ENCODE measurements at places on chromosomes 1 and 21. TPM values are rescaled to one million over a fixed set of nuclear protein-coding genes. Genes with fewer than 3 reads are reported as not detected.

Gene PADI1
- not detected for total RNA-seq

Gene SLC16A4
- 7.6 TPM for total RNA-seq

DNA sequence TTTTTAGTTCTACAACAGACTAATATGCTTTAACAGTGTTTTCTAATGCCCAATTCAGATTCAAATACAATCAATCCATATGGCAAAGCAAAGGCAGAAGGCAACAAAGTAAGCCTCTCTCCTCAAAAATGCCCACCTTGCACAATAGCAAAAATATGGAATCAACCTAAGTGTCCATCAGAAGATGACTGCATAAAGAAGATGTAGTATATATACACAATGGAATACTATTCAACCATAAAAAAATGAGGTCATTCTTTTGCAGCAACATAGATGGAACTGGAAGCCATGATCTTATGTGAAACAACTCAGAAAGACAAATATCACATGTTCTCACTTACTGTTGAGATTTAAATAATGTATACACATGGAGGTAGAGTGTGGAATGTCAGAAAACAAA lies 80.7 kb downstream of the EIF4G3 start:
- DNase-seq = no peak

- no peak for DNase-seq
Observed at GRCh38 chr21:46052703-46053651, 44.9 kb upstream of the COL6A2 start.

DNA sequence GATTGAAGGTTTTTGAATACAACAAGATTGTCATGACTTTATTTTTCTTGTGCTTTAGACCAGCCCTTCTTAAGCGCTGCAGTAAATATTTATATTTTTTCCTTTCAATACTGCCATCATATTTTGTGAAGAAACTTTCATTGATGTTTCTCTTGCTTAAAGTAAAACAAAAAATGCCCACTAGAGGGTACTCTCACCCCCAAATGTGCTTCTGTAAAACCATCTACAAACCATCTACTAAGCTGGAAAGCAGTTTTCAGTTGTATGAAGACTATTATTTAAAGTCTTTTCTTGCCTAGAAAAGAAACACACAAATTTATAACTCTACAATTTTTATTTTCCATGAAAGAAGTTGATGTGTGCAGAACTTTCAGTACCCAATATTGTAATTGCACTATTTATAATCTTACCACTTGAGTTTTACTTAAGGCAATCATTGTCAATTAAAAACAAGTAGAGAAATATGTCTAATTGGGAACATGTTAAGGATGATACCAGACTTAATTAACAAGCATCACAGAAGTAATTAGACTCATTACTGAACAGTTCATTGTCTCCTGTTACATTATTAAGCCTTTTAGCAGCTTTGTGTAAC lies 10.7 kb downstream of the LEPR start:
- DNase-seq = no peak
